Hippocampal formation (tissue), 2 donors: ENCODE measurements at places on chromosomes 4 and X.
A peak's percentile ranks its signal among the peaks of the same experiment; 100 is the strongest.

DNA sequence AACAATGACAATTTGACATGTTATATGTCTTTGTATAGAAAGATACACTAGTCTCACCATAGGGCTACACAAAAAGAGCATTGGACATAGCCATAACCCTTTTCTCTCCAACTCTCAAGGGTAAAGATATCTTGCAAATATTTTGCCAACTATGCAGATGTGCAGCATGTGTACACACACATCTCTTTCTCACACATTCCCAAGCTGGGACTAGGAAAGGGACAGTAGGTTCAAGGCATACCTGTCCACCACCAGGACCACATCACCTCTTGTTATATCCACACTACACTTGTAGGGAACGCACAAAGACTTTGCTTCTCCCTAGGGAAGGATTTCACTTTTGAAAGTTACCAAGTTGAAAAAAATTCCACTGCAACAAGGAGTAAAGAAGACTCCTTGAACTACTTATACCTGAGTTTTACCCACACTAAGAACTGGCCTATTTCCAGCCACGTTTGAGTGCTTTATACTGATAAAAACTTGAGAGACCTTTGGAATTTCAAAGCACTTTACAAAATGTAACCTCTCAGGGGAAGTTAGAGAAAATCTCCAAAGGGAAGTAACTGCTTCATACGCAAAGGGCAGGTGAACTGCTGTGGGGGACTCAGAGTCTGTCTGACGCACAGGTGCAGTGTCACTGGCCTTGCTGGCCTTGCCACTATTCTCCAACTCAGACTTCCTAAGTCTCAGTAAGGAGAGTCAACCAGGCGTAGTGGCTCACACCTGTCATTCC is 36.9 kb downstream of the NR3C2 start:
- DNase-seq = no peak

DNA sequence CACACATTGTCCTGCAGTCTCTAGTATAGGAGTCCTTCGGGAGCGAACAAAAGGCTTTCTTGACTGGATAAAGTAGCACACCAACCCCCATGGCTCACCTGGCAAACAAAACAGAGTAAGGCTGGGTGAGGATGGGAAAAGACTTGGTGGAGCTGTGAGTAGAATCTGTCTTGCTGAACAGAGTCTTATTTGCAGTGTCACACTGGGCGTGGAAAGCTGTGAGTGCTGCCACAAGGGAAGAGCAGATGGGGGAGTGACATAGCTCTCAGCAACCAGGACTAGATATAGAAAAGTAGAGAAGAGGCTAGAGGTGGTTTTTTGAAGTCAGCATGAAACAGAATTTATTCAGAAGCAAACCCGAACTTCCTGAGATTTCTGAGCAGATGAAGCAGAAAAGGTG is 137.2 kb upstream of the ESX1 start:
- DNase-seq = no peak

DNA sequence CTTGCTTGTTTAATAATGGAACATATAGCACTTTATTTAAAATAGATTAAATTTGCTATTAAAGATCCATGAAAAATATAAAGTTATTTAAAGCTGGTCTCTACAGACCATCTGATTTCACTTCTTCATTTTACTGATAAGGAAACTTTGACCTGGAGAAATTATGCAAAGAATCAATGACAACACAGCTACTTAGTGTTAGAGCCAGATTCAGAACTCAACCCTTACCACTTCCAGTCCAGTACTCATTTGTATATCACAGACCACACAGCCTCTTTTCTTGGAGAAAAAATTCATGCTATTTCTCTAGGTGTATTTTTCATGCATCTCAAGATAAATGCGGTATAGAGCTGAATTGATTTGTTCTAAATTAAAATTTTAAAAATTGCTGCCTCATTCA is 34.0 kb downstream of the WDFY3 start:
- DNase-seq = no peak

- DNase-seq = no peak
These were observed 74.2 kb downstream of the CLDN34 start for GRCh38 chrX:10041383-10041782.

DNA sequence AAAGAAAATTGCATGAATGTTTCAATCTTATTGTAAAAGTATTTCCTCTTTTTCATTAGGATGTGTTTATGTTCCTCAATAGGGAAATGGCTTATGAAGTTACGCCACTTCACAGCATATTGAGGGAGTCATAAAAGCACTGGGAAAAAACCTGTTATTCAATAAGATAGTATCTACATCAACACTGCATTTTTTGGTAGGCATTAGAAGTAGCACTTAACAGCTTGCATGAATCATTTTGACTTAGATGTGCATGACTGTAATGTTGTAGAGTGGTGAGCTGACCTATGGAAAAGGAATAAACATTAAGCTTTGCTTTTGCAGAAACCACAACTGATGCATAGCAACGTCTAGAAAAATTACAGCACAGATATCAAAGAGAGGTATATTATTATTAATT is 111.2 kb upstream of the GRXCR1 start:
- DNase-seq = no peak

GRCh38 chrX:13506574-13506973 is 62.8 kb upstream of the EGFL6 start:
- peak; percentile 41 for DNase-seq

- no peak for DNase-seq
These were observed 41.8 kb downstream of the RBBP7 start for GRCh38 chrX:16828124-16828908.

DNA sequence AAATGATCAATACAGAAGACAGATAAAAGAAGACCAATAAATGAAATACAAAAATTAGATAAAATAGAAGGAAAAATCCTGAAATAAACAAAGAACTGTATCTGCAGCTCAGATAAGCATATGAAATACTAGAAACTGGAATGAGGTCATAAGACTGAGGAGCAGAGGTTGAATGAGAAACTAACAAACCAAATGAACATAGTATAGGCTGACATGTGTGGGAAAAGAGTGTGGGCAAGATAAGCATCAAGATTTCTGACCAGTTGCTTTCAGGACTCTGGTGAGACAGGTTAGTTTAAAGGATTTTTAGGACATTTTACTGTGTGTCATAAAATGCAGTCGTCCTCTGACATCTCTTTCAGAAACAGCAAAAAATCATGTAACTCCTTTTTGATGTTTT is 2073.2 kb upstream of the TENM3 start:
- DNase-seq = no peak

DNA sequence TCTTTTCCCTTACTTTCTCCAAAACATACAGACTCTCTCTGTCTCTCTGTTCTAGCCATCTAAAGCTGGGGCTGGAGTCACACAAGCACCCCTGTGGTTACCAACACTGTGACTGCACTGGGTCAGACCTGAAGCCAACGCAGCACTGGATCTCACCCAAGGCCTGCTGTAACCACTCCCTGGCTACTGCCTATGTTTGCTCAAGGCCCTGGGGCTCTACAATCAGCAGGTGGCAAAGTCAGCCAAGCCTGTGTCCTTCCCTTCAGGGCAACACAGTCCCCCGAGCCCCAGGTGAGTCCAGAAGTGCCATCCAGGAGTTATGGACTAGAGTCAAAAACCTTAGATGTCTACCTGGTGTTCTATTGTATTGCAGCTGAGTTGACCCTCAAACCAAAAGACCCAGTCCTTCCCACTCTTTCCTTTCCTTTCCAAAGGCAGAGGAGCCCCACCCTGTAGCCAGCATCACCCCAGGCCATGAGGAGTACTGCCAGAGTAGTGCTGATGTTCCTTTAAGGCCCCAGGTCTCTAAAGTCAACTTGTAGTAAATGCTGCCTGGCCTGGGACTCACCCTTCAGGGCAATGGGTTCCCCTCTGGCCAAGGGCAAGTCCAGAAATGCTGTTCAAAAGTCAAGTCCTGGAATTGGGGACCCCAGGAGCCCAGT is 58.8 kb upstream of the RAP2C start:
- no peak for DNase-seq

DNA sequence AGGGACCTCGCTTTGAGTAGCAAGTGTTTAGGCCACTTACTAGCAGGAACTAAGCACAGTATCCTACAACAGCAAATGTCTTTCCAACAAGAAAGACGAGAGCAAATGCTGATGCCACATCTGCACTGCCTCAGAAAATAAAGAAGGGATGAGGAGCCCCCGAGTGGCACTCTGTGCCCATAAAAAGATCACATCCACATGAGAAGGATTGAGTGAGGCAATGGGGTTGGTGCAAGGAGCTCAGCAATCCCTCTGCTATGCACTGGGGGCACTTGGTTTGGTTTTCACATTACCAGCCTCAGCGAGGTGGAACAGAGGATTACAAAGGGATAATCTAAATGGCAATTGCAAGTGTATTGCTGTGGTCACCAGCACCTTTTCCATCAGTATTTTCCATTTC is 252.8 kb upstream of the SLC7A11 start:
- DNase-seq = peak; percentile 16

GRCh38 chr4:64940698-64941097 is 531.4 kb upstream of the TECRL start:
- no peak for DNase-seq

- no peak for DNase-seq
These were observed 45.2 kb downstream of the STARD8 start for GRCh38 chrX:68692651-68693050.

DNA sequence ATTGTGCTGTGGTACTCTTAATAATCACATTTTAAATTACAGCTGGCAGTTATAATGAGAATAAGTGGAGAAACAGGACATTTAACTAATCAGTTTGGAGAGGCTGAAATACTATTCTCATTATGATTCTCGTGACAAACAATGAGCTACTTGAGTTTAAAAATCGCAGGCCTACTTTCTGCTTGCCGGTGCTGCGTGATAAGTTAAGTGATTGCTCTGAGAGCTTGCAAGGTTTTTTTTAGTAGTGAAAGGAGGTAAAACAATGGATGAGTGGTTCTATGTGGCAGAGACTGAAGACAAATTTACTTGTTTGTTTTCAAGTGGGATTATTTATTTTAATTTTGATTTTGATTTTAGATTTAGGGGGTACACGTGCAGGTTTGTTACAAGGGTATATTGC is 114.0 kb downstream of the RAPGEF2 start:
- no peak for DNase-seq

DNA sequence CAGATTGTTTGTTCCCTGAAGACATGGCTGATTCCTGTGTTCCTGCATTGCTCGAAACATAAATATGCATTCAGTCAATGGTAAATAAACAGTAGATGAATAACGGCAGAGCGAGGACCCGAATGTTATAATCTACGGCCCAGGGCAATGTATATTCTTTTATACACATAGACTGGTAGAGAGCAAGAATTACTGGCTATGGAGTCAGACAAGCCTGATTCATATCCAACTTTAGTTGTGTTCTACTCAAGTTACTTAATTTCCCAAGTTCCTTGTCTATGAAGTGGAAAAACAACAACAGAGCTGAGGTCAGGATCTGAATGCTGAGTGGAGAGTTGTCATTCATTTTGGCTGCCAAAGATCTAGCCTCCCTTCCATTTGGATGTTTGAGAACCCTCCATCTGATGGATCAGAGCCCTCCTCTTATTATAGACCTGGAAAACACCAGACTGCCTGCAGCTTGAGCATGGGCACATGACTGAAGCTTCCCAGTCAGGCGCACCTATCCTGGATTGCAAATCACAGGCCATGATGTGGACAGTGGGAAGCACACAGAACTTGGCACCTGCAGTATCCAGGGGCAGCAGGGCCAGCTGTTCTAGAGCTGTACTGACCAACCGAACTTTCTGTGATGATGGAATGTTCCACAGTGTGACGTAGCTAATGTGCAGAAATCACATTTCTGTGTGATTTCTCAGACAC is 80.1 kb downstream of the FAM184B start:
- no peak for DNase-seq

- no peak for DNase-seq
These were observed 71.8 kb downstream of the FBXO8 start for GRCh38 chr4:174211622-174212044.

DNA sequence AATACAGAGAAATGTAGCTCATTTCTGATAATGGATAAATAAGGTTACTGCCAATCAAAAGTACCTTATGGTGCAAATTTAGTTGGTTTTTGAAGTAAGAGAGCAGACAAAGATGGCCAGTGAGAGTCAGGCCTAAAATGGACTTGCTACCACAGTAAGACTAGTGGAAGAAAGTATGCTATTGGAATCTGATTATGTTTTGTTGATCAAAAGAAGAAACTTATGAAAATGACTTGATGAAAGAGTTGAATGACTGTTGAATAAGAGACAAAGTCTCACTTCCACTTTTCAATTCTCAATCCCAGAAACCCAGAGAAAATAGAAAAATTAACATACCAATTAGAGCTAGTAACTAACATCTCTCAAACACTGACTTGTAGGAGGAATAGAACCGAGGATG is 737.8 kb upstream of the INTU start:
- no peak for DNase-seq

- DNase-seq = no peak
These were observed 101.6 kb upstream of the MID1IP1 start for GRCh38 chrX:38699696-38700095.

DNA sequence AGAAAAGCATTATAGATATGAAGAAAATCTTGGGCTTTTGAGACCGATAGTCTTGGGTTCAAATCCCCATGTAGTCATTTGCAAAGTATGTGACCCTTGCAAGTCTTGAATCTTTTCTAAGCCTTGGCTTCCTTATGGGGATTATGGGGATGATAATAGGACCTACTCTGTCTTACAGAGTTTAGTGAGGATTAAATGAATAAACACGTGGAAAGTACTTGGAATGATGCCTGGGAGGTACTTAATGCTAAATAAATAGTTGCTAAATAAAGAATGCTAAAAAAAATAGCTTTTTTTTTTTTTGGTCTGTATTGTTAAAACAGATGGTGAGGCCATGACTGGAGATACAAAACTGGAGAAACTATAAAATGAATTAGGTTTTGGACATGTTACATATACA is 292.7 kb downstream of the GPAT3 start:
- no peak for DNase-seq

- DNase-seq = no peak
These were observed 850.6 kb downstream of the CENPC start for GRCh38 chr4:66694739-66695138.

DNA sequence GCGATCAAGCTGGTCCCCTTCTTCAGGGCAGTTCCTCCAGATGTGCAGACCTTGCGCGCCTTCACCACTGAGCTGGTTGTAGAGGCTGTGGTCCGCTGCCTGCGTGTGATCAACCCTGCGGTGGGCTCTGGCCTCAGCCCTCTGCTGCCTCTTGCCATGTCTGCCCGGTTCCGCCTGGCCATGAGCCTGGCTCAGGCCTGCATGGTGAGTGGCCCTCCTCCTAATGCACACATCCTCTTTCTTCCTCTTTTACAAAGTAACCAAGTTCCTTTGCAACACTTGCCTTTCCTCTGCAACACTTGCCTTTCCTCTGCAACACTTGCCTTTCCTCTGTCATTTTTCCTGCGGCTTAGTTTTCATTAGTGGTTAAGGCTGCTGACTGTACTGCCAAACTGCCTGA is 1.8 kb downstream of the CCDC22 start:
- DNase-seq = peak; percentile 5

DNA sequence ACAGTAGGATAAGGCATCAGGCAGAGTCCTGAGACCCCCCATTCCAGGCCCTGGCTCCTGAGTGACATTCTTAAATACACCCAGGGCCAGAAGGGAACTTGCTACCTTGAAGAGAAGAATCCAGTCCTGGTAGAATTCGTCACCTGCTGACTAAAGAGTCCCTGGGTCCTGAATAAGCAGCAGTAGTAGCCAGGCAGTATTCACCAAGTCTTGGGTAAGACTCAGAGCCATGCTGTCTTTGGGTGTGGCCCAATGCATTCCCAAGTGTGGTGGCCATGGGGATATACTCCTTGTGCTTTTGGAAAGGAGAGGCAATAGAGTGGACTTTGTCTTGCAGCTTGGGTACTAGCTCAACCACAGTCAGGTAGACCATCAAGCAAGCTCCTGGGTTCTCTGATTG is 359.1 kb downstream of the DMD start:
- DNase-seq = no peak
